ENCODE measurements at places on chromosomes 2 and 18.

DNA sequence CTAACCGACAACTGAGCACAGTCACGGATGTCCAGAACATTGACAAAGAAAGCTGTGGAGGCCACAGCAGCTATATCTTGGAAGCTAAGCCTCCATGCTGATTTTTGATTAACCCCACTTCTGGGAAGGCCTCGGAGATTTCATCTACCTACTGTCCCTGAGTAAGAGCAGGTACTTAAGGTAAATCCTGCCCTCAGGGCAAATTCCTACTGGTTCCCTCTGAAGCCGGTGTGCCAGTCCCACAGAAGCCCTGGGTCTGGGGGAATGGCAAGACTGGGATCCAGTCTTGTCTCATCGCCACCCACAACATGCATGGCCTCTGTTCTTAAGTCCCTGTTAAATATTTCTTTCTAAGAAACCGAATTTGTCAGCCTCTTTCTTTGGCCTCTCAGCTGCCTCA, 18.7 kb downstream of the PER2 start:
- DNase-seq: no peak

DNA sequence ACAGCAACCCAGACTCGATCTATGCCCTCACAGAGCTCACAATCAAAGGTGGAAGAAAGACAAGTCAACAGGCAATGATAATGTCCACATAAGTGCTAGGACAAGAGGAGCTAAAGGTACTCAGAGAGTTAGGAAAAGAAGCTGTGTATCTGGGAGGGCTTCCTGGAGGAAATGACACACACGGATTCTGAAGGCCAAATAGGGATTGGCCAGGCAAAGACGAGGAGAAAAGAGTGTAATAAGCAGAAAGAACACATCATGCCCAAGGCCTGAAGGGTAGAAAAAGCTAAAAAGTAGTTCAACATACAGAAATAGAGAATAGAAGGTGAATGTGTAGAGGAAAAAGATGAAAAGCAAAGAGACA, 36.1 kb downstream of the VIT start:
- no peak for DNase-seq

GRCh38 chr2:43537137-43537536, 58.7 kb downstream of the THADA start:
- DNase-seq: no peak

DNA sequence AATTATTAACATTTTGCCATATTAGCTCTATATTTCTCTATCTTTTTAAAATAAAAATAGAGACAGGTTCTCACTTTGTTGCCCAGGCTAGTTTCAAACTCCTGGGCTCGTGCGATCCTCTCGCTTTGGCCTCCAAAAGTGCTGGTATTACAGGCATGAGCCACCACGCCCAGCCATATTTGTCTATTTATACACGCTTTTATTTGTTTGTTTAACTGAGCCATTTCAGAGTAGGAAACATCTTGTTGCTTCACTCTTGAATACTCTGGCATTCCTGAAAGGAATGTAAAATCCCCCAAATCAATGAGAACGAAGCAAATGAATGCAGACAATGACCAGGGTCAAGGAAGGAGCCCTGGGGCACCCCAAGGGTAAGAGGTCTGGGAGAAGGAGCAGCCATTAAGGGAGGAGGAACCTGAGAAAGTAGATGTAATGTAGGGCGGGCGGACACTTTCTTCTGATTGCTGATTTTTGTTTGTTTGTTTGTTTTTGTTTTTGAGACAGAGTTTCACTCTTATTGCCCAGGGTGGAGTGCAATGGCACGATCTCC, 31.7 kb upstream of the RAB1A start:
- DNase-seq: no peak

DNA sequence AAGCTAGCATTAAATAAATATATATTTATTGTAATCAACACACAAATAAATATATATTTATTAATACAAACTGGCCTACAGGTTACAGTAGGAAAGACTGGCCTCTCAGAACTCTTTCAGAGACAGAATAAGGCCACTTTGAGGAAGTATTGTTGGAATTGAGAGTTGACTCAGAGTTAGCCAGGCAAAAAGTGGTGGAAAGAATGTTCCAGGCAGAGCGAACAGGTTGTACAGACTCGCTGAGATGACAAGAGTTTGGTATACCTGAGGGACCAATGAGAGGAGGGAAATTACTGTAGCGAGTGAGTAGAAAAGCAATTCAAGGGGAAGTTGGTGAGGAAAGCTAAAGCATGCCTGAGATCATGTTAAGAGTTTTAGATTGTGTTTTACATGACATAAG, 19.0 kb upstream of the XDH start:
- DNase-seq: no peak

- DNase-seq: no peak
These were observed 189.5 kb upstream of the SPOPL start for GRCh38 chr2:138312061-138312460.

DNA sequence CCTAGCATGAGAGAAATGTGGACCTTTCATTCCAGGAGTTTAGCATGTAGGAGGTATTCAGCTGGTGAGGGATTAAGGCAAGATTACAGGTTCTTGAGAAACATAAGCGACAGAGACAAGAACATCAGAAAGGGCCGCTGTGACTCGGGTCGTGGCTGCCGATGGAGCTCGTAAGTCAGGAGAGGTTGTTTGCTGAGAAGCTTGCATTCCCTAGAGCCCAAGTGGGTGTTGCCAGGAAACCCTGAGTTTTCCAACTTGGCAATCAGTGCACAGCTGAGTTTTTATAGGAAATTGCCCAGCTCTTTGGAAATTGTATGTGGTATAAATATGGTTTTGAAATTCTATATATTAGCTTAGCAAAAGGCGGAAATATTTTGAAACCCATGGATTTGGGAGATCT, 46.4 kb upstream of the CYP1B1 start:
- no peak for DNase-seq

GRCh38 chr2:223580951-223581350, 21.2 kb downstream of the SCG2 start:
- DNase-seq: no peak

DNA sequence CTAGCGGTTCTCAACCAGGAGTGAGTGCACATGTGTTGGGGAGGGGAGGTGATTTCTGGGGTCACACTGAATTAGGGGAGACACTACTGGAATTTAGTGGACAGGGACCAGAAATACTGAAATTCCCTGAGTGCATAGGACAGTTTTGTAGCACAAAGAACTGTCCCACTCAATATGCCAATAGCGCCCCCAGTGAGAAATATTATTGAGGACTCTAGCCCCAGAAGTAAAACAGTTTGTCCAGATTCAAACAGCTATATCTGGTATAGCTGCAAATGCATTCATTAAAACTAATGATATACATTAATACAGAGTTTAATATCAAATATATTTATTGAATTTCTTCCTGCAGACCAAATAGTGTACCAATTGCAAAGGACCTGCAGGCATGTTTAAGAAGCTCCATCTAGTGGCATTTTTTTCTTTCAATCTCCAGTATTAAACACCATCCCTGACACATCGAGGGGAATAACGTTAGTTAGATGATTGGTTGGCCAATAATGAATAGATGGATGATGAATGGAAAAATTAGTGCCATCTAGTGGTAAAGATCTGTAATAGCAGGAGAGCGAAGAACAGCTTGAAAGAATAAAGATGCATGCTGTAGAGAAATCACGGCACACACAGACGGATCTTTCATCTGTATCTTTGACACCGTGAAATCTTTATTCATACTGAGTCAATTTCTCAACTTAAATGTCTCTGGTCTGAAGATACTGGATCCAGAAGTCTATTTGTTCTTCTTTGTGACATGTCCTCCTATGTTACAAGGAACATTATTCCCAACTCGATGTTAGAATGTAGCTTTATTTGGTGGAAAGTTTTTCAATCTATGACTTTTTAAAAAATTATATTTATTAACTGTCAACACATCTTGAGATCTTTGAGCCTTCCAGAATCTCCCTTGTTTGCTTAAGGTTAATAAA, 62.5 kb downstream of the DHRS9 start:
- DNase-seq: no peak

- no peak for DNase-seq
These were observed 7.2 kb downstream of the E2F6 start for GRCh38 chr2:11458753-11459152.

DNA sequence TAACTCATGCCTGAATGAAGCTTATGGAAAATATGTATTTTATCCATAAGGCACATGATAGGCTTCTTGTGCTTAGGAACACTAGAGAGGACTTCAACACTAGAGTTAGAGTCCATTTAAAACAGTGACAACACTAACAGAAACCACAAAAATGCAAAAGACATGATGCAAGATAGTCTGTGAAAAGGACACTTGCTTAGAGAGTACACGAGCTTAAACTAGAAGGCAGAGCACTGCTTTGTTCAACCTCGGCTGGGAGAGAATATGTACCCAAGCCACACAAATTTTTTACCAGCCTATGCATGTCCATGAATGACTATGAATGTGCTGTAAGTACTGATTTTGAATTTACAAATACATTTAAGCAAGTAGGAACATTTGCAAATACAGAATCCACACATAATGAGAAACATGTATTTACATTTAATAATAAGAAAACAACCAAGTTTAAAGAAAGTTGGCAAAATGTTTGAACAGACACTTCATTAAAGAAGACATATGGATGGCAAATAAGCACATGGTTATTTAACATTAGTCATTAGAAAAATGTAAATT, 130.6 kb downstream of the SPOPL start:
- no peak for DNase-seq

GRCh38 chr18:7301094-7301493, 70.2 kb downstream of the LRRC30 start:
- DNase-seq: no peak

DNA sequence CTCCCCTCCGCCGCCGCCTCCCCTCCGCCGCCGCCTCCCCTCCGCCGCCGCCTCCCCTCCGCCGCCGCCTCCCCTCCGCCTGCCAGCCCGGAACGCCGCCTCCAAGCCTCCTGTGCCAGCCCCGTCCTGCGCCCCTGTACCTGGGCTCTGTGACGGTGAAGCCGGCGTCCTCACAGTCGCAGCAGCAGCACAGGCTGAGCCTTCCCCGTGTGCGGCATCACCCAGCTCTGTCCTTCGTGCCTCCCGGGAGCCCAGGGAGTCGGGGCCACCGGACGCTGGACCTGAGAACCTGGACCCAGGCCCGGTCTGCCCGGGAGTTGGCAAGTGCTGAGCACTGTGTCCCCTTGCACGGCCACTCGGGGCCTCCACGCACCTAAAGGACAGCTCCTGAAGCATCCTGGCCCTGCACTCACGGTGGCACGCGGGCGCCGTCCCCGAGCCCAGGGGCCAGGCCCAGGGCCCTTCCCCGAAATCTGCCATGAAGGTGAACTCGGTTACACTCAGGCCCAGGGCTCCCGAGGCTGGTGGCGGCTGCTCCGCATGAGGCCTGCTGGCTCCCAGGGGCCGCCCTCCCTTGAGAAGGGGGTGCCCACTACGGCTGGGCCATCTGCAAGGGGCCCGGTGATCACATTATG, 32.9 kb downstream of the RTP5 start:
- DNase-seq: no peak

GRCh38 chr2:15950088-15950952, 10.0 kb downstream of the MYCN start:
- no peak for DNase-seq

- no peak for DNase-seq
These were observed 67.3 kb downstream of the KYNU start for GRCh38 chr2:142944721-142945120.

DNA sequence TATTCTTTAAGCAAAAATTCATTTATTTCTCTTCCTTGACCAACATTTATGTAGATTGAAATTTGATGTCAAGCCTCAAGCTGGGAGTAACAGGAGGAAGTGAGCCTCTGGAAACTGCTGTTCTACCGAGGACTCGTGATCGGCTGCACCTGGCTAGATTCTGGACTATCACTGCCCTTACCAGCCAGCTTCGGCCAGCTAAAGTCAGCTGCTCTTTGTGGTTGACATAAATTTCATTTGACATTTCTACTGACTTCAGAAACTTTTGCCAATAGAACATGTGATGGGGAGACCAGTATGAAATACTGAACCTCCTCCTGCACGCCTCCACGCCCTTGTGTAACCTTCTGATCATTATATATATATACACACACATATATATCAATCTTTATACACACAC, 74.2 kb upstream of the RGPD5 start:
- no peak for DNase-seq

DNA sequence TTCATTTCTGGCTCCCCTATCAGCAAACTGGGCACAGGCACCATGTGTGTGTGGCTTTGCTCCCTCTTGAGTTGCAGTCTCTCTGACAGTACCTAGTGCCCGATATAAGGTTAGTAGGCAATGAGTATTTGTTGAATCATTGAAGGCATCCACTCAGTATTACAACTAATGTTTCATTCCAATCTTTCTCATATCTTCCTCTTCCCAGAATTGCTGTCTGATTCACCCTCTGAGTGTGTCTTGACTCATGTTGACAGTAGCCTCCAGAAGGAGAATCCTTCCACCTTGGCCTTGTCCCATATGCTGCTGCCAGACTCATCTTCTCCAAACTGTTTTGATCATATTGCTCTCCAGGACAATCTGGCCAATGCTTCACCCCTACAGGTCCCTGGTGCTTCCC, 202.5 kb downstream of the LRRTM1 start:
- DNase-seq: no peak

DNA sequence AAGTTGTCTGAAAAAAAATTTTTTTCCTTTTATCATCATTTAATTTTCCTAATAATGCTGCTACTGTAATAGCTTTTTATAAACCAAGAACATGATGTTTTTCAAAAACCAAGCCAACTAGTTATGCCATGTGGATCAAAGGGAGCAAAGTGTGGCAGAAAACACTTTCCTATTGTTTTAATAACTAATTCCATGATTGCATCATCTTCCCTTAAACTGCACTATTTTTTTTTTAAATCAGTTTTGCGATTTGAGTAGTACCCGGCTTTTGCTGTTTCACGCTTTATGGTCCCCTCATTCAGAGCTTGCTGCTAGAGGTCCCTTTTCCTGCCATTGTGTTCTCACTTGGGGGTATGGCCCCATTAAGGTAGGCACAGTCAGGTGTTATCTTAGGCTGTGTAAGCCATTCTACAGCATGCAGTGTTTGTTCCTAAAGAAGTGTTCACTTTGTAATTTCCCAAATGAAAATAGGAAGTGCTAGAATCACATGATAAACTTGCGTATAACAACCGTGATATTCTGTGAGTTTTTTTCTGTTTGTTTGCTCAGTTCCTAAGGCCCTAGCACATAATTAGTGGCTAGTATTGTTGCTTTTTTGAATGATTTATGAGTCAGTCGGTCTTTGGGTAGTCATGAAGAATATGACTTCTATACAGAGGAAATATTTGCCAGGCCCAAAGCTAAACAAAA, 225.8 kb downstream of the PTGR3 start:
- no peak for DNase-seq

DNA sequence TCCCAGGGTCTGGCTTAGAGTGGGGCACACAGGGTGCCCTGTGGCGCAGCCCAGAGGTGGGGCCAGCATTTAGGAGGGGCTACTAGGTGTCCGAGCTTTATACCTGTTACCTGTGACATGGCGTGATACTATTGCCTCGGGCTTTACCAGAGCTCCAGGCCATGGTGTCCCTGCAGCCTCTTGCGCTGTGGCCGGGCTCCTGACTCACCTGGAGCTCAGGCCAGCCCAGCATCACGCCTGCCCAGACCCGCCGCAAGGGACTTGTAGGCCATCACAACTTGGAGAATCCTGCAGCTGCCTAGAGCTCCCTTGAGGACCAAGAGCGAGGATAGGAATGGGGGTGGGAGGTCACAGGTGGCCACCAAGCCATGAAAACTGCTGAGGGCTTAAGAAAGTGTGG, 8.0 kb downstream of the INHBB start:
- no peak for DNase-seq

GRCh38 chr2:155755481-155755880, 577.0 kb downstream of the NR4A2 start:
- no peak for DNase-seq
